H54 (cell line): ENCODE measurements at places on chromosomes 2 and 18.

- no peak for DNase-seq
These were observed 38.2 kb downstream of the MC2R start for GRCh38 chr18:13877157-13877556.

GRCh38 chr2:189014449-189015138, 40.4 kb downstream of the COL3A1 start:
- DNase-seq = no peak

- peak; percentile 93 for DNase-seq
These were observed 85.4 kb upstream of the ATG16L1 start for GRCh38 chr2:233165895-233166661.

- no peak for DNase-seq
These were observed 543 bp upstream of the STARD7 start for GRCh38 chr2:96209011-96209728.

GRCh38 chr2:150125708-150126107, 361.8 kb downstream of the RND3 start:
- DNase-seq = no peak

DNA sequence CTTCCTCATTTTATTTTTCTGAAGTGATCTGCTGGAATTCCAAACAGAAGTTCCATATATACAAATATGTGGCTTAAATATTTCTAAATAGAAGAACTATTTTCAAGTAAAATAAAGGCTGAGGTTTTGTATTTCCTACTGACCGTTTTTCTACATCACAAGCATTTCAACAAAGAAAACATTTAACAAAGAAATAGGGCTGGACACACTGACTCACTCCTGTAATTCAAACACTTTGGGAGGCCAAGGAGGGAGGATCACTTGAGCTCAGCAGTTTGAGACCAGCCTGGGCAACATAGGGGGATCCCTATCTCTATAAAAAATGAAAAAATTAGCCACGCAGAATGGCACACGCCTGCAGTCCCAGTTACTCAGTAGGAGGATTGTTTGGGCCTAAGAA, 44.6 kb downstream of the TANK start:
- DNase-seq = no peak

DNA sequence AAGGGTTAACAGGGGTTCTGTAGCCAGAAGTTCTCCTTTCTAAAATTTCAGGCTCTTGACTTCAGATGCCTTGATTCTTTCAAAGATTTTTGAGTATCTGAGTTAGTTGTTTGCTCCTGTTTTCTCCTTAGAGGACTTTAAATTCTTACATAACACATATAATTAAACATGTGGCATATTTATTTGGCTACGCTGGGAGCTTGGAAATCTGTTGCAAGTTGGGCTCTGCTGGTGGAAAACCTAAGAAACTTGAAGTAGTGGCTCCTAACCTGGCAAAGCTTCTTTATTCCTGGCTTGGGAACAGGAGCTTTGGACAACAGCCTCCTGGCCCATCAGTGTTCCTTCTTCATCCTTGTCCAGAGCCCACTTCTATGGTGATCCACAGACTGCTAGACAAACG, 72.6 kb downstream of the VIT start:
- no peak for DNase-seq

GRCh38 chr18:74982946-74983635, 225.8 kb downstream of the PTGR3 start:
- DNase-seq = no peak

- no peak for DNase-seq
These were observed 219.8 kb downstream of the SH3BP4 start for GRCh38 chr2:235171550-235172031.

DNA sequence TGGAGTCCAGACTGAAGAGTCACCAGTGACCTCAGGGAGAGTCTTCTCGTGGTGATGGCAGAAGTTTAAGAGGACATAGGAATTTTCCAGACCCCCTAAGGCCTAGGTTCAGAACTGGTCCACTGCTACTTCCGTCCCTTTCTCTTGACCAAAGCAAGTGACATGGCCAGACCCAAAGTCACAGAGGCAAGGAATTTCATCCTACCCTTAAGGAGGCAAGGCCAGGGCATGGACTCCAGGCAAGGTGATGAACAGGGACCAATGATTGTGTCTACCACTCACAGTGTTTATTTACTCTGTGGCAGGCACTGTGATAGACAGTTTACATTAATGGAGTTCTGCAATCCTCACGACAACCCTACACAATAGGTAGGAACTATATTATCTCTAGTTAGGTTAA, 265.1 kb downstream of the GLI2 start:
- DNase-seq = no peak

- no peak for DNase-seq
These were observed 45.6 kb downstream of the RAB27B start for GRCh38 chr18:54873884-54874255.

DNA sequence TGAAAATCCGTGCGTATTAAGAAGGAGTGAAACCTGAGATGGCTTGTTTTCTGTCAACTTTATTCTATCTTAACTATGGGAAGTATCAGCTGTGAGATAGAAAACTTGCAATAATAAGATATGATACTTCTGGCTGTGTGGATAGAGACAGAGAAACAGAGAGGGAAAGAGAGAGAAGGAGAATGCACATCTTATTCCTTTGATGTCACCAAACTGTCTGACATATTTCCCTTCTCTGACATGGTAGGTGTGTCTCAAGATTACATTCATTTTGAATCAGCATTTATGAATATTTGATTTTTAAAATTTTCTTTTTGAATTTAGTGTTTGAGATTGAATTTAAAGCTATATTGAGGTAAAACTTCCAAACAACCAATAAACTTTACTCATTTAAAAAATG, 69.4 kb downstream of the CDC42EP3 start:
- no peak for DNase-seq

DNA sequence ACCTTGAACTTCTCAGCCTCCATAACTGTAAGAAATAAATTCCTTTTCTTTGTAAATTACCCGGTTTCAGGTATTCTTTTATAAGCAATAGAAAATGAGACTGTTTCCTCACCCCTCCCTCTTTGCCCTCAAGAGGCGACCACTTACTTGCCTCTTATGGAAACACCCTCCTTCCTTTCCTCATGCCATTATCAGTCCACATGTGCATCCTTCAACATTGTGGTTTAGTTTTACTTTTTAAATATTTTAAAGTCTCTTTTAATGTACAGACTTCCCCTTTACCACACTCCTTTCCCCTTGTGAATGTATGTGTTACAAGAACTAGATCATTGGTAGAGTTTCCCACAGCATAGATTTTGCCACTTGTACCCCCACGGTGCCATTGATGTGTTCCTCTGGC, 202.4 kb upstream of the SIX2 start:
- no peak for DNase-seq

GRCh38 chr2:237664151-237664550, 36.8 kb downstream of the LRRFIP1 start:
- DNase-seq = no peak

DNA sequence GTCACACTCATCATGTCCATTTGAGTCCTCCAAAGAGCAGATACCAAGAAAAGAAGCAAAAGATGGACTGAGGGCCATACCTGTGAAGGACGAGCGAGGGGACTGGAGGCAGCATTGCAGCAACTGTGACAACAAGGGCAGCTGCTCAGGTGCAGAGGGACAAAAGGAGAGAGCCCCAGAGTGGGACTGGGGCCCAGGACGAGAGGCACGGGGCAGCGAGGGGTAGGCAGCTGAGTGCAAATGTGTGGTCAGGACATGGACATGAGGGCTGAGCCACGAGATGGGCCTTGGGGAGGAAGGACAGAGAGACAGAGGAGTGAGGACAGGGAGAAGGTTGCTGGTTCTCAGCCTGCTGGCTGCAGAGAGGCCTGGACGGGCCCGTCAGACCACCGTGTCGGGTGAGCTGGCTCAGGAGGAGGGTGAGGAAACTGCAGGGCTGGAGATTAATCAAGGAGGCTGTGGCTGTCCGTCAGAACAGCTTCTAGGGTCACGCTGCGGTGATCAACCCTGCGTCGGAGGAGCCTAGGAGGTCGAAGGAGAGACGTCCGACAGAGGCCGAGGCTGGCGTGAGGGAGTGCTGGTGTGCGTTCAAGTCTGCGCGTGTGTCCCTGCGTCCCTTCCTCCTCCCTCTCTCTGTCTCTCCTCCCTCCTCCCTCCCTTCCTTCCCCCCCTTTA, 206.8 kb upstream of the HDAC4 start:
- DNase-seq = no peak

GRCh38 chr18:71079606-71080005, 790.8 kb downstream of the SOCS6 start:
- DNase-seq = no peak

- no peak for DNase-seq
These were observed 112.1 kb downstream of the FTCDNL1 start for GRCh38 chr2:199738727-199739412.

DNA sequence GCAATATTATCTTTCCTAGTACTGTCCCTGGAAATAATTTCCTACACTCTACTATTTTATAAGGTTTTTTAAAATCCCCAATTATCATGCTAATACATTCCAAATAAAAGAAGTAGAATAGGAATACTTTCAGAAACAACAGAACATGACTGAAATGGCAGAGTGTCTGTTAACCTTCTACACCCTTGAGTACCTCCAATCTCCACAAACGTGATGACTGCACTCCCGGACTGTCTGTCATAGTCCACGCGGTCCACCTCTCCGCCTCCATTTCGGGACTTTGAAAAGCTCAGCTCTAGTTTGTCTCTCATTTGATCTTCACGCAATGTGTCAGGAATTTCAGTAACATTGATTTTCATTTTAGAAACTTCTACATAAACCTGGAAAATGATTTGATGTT, 13.6 kb upstream of the RBM43 start:
- DNase-seq = no peak

- DNase-seq = no peak
These were observed 20.6 kb upstream of the TMEM163 start for GRCh38 chr2:134739236-134739878.

GRCh38 chr2:58803192-58803591, 562.1 kb upstream of the FANCL start:
- no peak for DNase-seq

GRCh38 chr2:214232271-214232670, 178.6 kb upstream of the VWC2L start:
- DNase-seq = no peak

GRCh38 chr2:119409506-119409905, 22.1 kb upstream of the TMEM37 start:
- no peak for DNase-seq

DNA sequence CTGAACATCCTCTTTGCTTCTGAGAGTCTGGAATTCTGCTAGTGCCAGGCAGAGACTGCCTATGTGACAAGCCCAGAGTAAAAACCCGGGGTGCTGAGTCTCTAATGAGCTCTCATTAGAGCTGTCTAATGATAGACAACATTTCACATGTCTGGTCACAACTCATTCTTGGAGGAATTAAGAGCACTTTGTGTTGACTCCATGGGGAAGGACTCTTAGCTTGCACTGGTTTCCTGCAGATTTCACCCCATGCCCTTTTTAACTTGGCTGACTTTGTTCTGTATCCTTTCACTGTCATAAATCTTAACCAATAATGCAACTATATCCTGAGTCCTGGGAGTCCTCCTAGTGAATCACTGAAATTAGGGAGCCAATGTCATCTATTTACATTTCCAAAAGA, 33.5 kb downstream of the FBXO15 start:
- no peak for DNase-seq

GRCh38 chr18:63262369-63263335, 56.9 kb downstream of the BCL2 start:
- DNase-seq = no peak

DNA sequence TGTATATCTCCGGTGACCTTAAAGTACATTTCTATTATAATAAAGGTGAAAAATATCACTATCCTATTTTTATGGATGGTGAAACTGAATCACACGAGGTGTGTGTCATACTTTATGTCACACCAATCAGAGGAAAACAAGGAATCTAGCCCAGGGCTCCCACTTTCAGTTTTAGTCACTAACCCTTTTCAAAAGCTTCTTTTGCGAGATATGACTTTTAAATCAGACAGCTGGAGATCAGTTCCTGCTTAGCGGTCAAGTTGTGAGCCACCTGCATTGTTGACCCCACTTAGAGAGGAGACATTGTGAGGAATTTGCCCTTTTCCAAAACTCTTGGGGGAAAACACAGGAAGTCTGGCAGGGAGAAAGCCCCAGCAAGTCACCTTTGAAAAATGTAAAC, 70.5 kb downstream of the CPS1 start:
- peak; percentile 3 for DNase-seq

GRCh38 chr2:28506112-28506910, 10.5 kb downstream of the PLB1 start:
- no peak for DNase-seq

DNA sequence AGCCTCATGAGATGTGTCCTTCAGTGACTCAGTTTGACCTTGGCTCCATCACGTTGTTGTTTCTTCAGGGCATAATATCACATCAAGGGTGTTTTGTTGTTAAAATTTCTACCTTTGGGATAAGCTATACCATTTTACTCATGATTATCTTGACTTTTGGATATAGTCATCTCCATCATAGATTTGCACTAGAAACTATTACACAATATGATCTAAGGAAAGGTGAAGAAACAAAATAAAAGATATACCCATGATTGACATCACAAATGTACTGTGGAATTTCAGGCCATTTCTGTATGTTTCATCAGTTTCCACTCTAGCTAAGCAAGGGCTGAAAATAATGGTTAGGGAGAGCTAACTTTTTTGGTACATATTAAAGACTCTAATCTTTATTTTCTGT, 24.7 kb upstream of the FAM171B start:
- DNase-seq = no peak
